ENCODE measurements at places on chromosomes 1 and 21. TPM values are rescaled to one million over a fixed set of nuclear protein-coding genes. Genes with fewer than 3 reads are reported as not detected.

The CD34 gene
- 0.05 TPM for total RNA-seq

The OPRD1 gene
- total RNA-seq, result not detected

The KRTAP13-2 gene
- not detected for total RNA-seq

The SPRR4 gene
- total RNA-seq, result not detected

The PROK1 gene
- not detected for total RNA-seq

Data from T-helper 2 cell treated with Interferon-gamma antibody and Interleukin-4, amounts not matched to agents 100 ng/mL and 5 ng/mL, for 36 hours (primary cell).